A172 (cell line): ENCODE measurements at places on chromosomes 2 and 18.

GRCh38 chr18:11989966-11990380 is 8.7 kb downstream of the IMPA2 start:
- no peak for DNase-seq

GRCh38 chr2:50611351-50611871 is 420.5 kb downstream of the NRXN1 start:
- no peak for DNase-seq

GRCh38 chr2:37833423-37833822 is 91.7 kb upstream of the RMDN2 start:
- DNase-seq = no peak

DNA sequence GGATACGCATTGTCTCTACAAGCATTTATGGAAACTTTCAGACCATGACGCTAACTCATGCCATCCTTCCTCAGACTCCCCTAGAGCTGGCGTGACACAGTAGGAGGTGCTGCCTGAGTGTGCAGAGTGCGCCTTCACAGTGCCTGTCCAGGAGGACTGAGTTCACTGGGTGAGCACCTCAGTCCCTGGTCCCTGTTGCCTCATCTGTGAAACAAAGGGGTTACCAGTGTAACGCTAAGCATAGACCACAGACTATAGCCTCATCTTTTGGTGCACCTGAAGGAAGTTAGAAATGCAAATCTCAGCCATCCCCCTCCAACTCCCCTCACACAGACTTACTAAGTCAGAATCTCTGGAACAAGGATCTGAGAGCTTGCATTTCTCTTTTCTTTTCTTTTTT is 142.8 kb downstream of the TMEM17 start:
- no peak for DNase-seq

DNA sequence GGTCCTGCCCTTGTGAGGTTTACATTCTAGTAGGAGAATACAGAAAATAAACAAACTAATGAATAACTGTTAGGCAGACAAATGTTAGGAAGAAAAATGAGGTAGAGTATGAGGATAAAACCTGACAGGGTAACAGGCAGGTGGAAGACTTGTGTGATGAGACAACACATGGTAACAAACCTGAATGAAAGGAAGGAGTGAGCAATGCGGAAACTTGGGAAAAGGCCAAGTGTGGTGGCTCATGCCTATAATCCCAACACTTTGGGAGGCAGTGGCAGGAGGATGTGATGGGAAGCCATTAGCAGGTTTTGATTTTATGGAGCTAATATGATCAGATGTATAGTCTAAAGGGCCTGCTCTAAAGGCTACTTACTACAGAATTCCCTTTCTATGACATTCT is 74.2 kb downstream of the INO80D start:
- DNase-seq = peak; percentile 26

DNA sequence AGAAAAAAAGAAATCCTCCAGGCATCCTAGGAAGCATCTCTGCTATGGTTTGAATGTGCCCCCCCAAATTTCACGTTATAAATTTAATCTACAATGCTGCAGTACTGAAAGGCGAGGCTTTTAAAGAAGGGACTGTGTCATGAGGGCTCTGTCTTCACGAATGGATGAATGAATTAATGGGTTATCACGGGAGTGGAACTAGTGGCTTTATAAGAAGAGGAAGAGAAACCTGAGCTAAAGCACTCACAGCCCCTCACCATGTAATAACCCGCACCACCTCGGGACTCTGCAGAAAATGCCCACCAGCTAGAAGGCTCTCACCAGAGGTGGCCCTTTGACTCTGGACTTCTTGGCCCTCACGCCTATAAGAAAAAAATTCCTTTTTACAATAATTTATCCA is 27.6 kb downstream of the RNU4ATAC start:
- DNase-seq = no peak
